Activated CD4-positive, alpha-beta T cell treated with anti-CD3 and anti-CD28 coated beads, Interleukin-2, amount 10 ng/mL, durations not matched to agents 24 days and 14 days (primary cell): ENCODE measurements at places on chromosomes 1 and 21.

- DNase-seq, result peak; percentile 88
Observed at GRCh38 chr21:42513151-42513984, at the start of gene SLC37A1. TSS of gene SLC37A1 (plus strand) at chr21:42513852. CDS start at chr21:42518455, 4,603 bp downstream.

DNA sequence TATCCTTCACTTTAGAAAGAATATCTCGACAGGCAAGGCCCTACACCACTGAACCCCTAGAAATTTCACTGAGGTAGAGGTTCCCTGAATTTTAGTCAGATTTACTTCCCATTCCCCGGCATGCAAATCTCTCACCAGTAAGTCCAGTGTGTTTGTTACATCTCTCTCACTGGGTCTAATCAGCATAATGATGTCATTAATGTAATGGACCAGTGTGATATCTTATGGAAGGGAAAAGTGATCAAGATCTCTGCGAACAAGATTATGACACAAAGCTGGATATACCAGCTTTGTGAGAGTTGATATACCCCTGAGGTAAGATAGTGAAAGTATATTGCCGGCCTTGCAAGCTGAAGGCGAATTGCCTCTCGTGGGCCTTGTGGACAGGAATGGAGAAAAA is 7.9 kb downstream of the RNU11 start:
- no peak for DNase-seq

DNA sequence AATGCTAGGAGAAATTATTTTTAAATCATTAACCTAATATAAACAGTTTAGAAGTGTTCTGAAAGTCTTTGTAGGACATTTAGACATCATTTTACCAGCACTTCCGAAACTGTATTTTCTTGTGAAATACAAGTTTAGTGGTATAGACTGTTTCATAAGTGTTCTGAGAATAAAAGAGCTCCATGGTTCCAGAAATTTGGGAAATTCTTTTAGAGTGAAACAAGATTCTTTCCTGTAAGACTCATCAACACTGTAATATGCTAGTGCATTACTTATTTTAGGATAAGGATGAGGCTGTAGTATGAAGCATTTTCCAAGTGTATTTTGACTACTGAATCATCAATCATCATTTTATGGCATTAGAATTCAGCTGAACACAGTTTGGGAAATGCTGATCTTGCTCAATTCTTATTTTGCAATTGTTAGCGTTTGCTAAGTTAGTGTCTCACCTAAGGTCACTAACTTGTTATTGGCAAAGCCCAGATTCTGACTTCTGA is 73.4 kb downstream of the CEP350 start:
- no peak for DNase-seq

GRCh38 chr1:210132582-210132981 is 100.0 kb upstream of the SERTAD4 start:
- DNase-seq, result no peak

GRCh38 chr1:17207540-17207939 is 2.6 kb downstream of the PADI1 start:
- no peak for DNase-seq

DNA sequence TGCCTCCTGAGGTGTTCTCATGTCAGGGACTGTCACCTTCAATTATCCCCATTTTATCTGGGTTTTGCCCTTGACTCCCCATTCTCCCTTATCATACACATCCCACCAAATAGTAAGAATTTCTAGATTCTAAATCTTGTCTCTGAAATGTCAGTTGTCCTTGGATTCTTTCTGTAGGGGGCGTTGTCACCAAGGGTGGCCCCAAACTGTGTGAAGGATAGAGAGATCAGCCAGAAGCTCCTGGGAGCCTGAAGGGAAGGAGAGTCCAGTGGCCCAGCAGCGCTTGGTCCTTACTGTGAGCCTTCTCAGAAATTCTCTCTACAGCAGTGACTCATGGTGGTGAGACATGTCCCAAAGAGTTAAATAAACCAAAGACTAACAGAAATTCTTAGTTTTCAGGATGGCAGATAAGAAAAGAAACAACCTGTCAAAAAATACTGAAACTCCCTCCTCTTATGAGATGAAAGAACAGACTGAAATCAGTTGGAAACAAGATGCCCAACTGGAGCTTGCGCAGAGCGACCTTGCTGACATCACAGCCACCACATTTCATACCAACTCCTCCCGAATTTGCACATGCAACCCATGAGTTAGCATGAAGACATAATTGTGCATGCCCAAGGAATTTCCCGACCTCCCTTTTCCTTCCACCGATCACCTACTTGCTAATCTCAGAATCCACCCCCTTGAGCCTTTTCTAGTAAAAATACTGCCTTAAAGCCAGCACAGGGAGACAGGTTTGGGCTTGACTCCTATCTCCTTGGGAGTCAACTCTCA is 109.8 kb downstream of the ELAVL4 start:
- DNase-seq, result no peak

GRCh38 chr1:32372149-32372756 is 9.9 kb downstream of the TSSK3 start:
- DNase-seq, result peak; percentile 91

DNA sequence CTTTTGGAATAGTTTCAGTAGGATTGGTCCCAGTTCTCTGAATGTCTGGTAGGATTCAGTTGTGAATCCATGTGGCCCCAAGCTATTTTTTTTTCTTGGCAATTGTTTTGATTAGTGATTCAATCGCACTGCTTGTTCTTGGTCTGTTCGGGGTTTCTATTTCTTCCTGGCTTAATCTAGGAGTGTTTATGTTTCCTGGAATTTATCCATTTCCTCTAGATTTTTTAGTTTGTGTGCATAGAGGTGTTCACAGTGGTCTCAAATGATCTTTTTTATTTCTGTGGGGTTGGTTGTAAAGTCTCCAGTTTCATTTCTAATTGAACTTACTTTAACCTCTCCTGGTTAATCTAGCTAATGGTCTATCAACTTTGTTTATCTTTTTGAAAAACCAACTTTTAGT is 117.6 kb downstream of the NME7 start:
- DNase-seq, result no peak

DNA sequence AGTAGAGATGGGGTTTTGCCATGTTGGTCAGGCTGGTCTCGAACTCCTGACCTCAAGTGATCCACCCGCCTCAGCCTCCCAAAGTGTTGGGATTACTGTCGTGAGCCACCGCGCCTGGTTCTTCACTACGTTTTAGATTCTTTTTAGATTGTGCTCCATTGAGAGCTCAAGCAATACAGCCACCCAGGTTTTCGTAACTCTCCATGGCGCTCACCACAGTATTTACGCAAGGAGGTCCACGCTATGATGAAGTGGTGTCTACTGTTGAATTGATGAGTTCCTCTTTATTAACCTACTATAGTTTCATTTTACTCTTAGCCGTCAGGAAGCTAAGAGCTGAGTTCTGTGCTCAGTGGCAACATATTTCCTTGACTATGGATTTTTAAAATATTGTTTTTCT is 1.8 kb upstream of the KIF1B start:
- no peak for DNase-seq

- DNase-seq, result no peak
Observed at GRCh38 chr1:66576645-66577044, 42.7 kb downstream of the SGIP1 start.

DNA sequence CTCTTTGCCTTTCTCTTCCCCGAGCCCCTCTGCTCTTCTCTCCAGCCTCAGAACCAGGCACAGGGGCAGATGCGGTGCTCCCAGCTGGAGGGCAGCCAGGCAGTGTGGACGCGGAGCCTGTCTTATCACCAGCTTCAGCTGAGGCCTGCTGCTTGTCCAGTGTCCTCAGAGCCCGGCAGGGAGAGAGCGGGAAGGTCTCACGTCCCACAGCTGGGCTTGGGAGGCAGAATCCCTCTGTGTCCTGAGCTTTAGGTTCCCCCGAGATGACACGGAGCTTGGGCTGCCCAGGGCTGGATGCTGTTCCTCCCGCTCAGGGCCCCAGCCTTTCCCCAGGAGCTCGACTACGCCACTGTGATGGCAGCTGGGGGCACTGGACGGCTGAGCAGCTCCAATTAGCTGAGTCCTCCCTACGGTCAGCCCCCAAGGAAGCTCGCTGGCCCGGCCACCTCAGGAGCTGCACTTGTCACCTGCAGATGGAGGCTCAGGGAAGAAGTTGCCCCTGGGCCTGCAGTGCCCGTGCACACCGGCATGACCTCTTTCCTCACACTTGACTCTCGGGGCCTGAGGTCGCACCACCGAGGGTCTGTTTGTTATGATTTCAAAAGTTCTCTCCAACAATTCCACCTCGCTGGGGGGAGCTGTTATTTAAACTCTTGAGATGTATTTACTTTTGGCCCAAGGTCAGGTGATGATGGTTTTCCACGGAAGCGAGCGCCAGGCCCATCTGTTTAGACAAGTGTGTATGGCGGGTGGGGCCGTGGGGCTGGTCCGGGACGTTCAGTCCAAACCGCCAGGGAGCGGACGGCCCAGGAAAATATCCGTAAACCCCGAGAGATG is 127.3 kb downstream of the SIK1 start:
- DNase-seq, result no peak

DNA sequence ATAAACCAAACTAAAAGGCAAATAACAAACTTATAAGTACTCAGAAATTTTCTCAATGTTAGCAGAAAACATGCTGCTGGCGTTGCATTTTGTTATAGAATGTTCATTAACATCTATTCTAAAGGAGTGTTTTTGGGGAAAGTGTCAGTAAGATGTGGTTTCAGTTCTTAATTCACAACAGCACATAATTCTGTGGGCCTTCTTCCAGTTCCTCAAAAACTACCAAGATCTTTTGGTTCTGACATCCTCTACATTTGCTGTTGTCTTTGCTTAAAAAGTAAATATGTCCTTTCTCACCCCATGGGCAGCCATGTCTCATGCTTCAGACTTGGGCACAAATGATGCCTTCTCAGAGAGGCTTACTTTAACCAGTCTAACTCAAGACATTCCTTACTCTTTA is 152.5 kb downstream of the CDC7 start:
- no peak for DNase-seq

DNA sequence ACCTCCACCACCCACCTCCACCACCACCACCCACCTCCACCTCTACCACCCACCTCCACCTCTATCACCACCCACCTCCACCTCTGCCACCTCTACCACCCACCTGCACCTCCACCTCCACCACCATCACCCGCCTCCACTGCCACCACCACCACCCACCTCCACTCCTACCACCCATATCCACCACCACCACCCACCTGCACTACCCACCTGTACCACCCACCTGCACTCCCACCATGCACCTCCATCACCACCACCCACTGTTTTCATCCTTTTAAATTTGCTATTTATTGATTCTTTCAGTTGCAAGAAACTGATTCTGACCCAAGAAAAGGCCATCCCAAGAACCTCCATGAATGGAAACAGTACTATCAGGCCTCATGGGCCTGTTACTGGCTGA is 6.3 kb downstream of the OPTC start:
- no peak for DNase-seq

DNA sequence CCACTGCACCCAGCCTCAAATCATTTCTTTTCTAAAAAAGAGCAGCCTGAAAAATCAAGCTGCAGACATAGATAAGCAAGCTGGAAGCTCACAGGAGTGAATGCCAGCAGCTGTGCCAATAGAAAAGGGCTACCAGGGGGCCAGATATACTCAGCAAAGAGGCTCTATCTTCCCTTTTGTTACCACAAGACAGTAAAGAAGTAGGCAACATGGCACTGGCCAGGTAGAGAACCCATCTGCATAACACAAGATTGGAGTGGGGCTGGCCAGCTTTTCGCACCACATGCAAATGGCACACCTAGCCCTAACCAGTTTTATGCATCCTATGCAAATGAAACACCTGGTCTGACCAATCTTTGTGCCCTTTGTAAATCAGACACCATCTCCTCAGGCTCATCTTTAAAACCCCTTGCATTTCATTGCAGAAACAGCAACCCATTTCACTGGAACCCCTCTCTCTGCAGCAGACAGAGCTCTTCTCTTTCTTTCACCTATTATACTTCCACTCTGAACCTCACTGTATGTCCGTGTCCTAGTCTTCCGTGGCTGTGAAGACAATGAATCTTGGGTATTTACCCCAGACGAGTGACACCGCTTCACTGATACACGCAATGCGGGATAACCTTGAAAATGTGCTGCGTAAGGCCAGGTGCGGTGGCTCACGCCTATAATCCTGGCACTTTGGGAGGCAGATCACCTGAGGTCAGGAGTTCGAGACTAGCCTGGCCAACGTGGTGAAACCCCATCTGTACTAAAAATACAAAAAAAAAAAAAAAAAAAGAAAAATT is 15.1 kb downstream of the CASP9 start:
- no peak for DNase-seq

- peak; percentile 33 for DNase-seq
Observed at GRCh38 chr1:112937070-112937469, 18.9 kb downstream of the SLC16A1 start.

DNA sequence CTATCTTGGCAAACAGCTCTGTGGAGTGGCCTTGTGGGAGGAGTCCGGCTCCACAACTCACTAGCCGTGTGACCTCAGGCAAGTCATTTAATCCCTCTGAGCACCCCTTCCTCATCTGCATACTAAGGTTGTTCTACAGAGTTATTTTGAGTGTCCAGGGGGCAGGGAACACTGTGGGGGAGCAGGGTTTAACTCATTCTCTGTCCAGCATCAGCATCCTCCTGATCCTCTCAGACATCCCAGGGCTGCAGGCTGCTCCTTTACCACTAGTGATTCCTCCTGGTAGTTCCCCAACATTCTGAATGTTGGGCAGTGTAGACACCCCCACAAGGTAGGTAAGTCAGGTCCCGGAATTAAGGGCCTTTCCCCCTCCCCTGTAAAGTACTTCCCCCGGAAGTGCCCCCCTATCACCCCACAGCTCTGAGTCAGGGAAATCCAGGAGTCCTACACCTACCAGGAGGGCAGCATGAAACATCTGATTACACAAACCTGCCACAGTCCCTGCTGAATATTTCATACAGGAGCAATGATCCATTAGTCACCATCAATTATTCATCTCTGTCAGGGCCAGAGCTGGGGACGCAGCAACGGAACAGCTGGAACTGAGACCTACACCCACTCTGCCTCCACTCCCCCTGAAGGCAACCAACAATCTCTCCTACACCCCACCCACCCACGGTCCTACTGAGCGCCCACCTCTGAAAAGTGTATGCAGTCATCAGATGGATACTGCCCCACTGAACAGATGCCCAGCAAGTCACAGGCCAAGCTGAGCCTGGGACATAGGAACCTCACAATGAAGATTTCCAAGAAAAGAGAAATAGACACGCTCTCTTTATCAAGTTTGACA is 20.5 kb downstream of the SYT2 start:
- DNase-seq, result no peak

DNA sequence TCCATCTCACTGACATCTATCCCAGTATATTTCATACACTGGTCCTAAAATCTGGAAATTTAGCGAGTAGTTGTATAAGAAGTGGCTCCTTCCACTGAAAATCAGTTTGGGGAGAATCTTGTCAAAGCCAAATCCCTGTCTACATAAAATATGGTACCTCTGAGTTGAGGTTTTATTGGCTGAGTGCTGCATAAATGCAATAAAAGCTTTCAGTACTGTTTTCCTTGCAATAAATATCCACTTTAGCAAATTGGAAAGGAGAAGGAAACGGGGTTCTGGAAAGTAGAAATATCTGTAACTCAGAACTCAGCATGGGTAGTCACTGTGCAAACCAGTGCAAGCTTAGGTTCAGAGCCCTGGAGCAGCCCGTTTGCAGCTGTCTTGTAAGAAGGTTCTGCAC is 580.2 kb downstream of the SMYD3 start:
- DNase-seq, result no peak
